ENCODE measurements at places on chromosomes 13 and 19.

GRCh38 chr13:58767566-58767965, 1136.0 kb downstream of the PCDH17 start:
- peak; percentile 19 for DNase-seq

GRCh38 chr13:99514801-99515200, 13.5 kb downstream of the TM9SF2 start:
- no peak for DNase-seq

DNA sequence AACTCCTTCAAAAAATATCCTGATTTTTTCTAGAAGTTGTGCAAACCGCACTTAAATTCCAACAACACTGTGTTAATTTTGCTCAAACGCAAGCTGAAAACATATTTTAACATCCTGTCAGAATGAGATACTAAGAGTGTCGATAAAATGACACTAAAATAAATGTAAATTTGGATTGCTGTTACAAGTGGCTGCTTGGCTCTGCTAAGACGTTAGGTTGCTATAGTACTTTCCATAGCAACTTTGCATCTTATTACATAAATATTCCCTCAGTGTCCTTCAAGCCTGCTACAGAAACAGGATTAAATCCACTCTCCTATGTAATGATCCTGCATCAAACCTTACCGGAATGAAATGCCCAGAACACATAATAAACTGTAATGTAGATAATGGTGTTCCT, 292.1 kb downstream of the DNAJC15 start:
- DNase-seq: no peak

DNA sequence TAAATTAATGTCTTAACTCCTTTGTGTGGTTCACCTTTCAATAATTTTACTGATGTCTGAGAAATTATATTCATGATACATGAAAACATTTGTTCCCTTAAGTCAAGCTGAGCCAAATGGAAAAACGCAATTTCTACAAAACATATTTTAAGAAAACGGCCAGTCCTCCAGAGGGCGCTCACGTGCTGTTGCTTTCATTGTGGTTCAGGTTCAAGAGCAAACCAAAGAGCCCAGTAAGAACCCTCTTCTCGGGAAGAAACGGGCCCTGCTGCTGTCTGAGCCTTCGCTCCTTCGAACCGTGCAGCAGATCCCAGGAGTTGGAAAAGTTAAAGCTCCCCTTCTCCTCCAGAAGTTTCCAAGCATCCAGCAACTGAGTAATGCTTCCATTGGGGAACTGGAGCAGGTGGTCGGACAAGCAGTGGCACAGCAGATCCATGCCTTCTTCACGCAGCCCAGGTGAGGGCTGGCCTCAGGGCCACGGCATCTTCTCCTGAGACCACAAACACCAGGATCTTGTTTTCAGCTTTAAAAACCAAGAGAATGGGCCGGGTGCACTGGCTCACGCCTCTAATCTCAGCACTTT, 4.3 kb downstream of the FAAP24 start:
- DNase-seq: peak; percentile 61

DNA sequence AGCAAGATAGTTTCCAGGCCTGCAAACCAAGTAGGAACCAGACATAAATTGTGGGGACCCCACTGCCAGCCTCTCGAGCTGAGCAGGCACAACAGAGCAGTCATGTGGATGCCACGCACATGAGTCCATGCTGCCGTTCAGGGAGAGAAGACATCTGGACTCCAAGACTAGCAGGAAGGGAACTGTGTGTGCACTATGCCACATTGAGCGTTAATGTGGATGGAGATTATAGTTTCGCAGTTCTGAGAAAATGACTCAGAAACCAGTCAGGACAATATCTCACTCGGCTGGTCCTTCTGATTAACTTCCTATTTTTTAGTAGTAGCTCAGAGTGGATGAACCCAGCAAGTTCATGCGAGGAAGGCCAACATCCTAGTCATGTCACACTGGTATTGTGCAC, 124.9 kb downstream of the CRYL1 start:
- DNase-seq: no peak

- no peak for DNase-seq
Observed at GRCh38 chr13:33089311-33089710, 73.1 kb downstream of the KL start.

GRCh38 chr19:49335071-49335783, at the start of gene CD37:
CD37 (plus strand) TSS chr19:49335406; CDS start chr19:49335541, 135 bp downstream.
- no peak for DNase-seq

- no peak for DNase-seq
Observed at GRCh38 chr13:48194379-48194754, 38.6 kb upstream of the ITM2B start.

- peak; percentile 99 for DNase-seq
Observed at GRCh38 chr19:20565321-20566018, at the start of gene ZNF737. ZNF737 (minus strand) TSS chr19:20565781; CDS start chr19:20565640, 141 bp downstream.

GRCh38 chr13:36074659-36075058, 56.5 kb downstream of the DCLK1 start:
- no peak for DNase-seq

DNA sequence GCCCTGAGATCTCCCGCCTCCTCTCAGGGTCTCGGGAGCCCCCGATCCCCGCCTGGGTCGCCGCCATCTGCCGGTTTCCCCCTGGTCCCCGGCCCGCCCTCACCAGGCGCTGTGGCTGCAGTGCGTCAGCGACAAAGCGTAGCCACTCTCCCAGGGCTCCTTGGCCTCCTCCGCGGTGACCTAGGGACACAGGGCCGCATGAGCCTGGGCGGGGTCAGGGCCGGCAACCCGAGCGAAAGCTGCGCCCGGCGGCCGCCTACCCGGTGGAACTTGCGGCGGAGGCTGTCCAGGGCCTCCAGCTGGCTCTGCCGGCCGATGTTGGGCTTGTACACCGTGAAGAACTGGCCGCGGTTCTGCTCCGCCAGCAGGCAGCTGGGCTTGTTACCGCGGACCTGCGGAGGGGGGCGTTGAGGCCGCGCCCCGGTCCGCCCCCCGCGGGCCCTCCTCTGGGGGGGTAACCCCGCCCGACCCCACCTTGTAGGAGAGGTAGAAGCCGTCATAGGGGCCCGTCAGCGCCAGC, 5.3 kb downstream of the GPX4 start:
- DNase-seq: no peak

GRCh38 chr13:69373747-69374425, 733.7 kb upstream of the ATXN8OS start:
- no peak for DNase-seq

- no peak for DNase-seq
Observed at GRCh38 chr13:51068501-51068900, 42.6 kb downstream of the C13orf42 start.

DNA sequence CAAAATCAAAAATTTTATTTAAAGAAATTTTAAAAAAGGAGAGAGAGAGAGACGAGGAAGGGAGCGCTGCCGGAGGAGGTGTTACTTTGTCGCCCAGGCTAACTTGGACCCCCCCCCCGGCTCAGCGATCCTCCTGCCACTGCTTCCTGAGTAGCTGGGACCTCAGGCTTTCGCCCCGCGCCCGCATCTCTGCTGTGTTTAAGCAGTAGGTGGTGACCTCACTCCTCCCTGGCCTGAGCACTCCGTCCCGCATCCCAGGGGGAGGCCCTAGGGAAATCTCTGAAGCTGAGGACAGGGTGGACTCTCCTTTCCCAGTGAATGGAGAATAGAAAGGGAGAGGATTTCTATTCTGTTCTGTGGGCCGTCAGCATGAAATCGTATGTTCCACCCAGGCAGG, 485 bp upstream of the ZNF845 start:
- DNase-seq: no peak

DNA sequence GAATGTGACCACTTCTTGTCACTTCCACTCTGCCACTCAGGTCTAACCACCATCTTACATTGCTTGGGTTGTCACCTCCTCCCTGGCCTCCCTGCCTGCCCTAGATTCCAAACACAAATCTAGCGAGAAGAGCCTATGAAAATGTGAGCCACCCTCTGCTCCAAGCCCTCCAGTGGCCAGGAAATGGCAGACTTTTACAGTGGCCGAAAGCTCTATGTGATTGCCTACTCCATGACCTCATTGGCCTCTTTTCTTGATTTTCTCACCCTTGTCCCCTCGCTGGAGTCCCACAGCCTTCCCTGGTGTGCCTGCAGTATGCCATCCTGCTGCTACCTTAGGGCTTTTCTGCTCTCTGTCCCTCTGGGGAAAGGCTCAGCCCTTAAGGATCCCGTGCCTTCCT, 84.2 kb downstream of the LRCH1 start:
- no peak for DNase-seq

GRCh38 chr19:23882493-23882892, 32.2 kb upstream of the ZNF726 start:
- DNase-seq: no peak

DNA sequence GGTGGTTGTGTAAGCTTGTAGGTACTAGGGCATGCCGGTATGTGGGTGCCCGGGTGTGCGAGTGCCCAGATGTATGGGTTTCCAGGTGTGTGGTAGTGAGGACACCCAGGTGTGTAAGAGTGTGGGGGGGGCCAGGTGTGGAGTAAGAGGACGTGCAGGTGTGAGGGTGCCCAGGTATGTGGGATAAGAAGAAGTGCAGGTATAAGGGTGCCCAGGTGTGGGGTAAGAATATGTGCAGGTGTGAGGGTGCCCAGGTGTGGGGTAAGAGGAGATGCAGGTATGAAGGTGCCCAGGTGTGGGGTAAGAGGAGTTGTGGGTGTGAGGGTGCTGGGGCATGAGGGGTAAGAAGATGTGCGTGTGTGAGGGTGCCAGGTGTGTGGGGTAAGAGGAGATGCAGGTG, 14.3 kb downstream of the MARK4 start:
- no peak for DNase-seq

- no peak for DNase-seq
Observed at GRCh38 chr13:113661509-113661908, 3.5 kb upstream of the ATP4B start.

Data from left kidney (tissue), 8 donors.